NCI-H1048 (cell line): ENCODE measurements at places on chromosomes 16 and 17.

DNA sequence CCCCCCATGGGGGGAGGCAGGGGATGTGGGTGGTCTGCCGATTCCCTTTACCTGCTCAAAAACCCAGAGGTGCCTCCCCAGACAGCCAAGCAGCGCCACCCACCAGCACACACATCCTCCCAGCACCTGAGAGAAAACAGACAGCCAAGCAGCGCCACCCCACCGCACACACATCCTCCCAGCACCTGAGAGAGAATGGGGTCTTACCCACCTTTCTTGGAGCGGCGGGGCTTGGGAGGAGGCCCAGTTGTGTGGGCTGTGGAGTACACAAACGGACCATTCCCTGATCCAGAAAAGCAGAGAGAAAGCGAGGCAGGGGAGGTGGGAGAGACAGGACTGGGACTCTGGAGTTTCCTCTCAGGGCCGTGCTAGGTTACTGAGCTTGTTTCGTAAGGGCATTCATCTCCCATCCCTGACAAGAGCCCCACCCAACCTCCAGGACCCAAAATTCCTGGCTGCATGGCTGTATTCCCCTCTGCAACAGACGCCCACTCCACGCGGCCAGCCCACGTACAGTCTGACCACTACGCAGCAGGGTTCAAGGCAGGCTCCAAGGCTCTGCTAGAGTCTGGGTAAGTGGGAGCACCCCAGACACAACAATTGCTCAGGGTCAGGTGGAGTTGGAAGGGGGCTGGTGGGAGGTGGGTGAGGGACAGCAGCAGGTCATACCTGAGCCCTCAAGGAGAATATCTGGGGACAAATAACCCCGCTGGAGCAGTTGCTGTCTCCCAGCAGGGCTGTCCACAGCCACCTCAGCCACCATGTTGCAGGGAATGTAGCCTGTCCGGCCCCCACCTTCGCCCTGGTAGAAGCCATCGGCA, 22.3 kb downstream of the TSPOAP1 start:
- no peak for DNase-seq

DNA sequence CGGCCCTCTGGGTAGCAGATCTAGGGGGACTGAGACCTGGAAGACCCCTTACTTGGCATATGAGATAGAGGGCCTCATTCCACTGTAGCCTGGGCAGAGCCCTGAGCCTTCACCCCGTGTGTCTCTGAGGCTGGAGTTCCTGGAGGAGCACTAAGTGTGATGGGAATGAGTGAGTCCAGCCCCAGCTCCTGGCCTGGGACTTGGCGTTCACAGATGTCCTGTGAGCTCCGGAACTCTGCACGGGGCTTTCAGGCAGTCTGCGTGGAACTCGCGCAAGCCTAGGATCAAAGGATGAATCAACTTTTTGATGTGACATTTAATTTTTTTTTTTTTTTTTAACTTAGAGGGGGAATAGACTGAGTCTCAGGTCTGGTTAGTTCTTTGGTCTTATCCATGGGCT, 1.8 kb downstream of the NKD1 start:
- no peak for DNase-seq

- no peak for DNase-seq
Observed at GRCh38 chr17:48247038-48247437, 139.5 kb downstream of the SNX11 start.

GRCh38 chr17:80663781-80664206, 119.2 kb downstream of the RPTOR start:
- DNase-seq: no peak

GRCh38 chr16:24255456-24256371, at the start of gene CACNG3:
CACNG3 (plus strand) TSS chr16:24256335; CDS start chr16:24256755, 420 bp downstream.
- peak; percentile 48 for DNase-seq

DNA sequence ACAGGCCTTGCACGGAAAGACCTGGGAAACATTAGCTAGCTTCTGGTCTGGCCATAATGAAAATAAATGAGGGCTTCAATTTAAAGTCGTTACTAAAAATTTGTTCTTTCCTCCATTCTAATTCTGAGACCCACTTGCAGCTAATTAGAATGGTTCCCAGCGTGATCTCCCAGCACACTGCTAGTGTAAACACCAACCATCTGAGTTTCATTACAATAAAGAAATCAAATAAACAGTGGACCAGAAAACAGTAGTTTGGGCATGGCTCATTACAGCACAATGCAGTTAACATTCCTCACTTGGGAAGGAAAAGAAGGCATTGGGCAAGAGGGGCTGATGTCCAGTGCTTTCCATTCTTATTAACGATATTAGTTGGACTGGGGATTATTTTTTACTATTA, 410.9 kb upstream of the SOX9 start:
- no peak for DNase-seq

GRCh38 chr17:63082952-63083351, 116.9 kb downstream of the TANC2 start:
- DNase-seq: no peak

DNA sequence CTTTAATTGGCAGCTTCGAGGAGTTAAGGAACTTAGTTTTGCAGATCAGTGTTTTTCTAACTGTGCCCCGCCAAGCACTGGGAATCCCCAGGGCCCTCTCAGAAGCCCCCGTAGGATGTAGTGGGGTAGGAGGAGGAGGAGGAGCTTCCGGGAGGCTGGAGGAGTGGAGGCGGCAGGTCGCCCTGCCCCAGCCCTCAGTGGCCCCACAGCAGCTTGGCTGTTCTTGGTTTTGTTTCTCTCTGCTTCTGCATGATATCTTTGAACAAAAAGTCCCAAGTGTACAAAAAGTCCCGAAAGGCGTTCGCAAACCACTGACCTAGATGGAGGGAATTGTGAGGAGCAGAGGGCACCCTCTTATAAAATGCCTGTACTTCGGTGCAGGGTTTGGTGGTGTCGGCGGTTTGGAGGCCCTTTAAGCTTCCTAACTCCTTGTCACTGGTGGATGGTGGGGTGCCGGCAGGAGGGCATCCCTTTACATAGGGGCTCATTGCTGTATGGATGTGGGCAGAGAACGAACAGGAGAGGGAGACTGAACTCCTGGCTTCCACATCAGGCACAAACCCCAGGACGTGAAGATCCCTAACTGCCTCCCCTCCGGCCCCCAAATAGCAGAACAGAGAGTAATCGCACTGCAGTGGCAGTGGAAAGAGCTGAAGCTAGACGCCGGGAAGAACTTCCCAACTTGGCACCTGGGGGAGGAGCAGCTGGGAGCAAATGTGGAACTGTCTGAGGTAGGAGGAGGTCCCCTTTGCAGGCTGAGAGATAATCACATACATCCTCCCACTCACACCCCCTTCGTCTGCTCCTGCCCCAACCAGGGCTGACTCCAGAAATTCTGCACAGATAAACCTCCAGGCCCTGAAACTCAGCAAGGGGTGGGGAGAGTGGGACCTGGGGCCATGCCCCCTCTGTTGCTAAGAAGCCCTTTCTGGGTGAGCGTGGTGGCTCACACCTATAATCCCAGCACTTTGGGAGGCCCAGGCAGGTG, 20.1 kb downstream of the EPOP start:
- DNase-seq: no peak

DNA sequence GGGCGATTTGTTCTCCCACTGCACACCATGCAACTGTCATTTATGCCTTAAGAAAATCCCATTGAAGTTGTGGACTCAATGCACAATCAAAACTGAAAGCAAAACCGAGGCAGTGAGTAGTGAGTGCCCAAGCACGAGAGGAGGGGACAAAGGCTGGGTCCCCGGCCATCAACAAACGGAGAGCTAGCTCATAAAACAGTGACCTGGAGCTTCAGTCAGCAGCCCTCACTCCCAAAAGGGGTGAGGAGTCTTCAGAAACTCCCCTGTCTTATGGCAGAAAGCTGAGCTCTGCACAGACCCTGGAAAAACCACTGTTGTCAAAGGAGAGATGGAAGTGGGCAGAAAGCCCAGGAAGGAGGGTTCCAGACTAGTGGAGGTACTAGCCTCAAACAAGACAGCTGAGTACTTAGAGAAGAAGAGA, 96.9 kb downstream of the ADCY9 start:
- no peak for DNase-seq

GRCh38 chr17:8372422-8372821, 4.1 kb downstream of the KRABD2 start:
- DNase-seq: no peak

- DNase-seq: no peak
Observed at GRCh38 chr16:67077871-67078270, 31.9 kb upstream of the PHAF1 start.

GRCh38 chr16:57029161-57030160, 40.1 kb downstream of the NLRC5 start:
- no peak for DNase-seq

DNA sequence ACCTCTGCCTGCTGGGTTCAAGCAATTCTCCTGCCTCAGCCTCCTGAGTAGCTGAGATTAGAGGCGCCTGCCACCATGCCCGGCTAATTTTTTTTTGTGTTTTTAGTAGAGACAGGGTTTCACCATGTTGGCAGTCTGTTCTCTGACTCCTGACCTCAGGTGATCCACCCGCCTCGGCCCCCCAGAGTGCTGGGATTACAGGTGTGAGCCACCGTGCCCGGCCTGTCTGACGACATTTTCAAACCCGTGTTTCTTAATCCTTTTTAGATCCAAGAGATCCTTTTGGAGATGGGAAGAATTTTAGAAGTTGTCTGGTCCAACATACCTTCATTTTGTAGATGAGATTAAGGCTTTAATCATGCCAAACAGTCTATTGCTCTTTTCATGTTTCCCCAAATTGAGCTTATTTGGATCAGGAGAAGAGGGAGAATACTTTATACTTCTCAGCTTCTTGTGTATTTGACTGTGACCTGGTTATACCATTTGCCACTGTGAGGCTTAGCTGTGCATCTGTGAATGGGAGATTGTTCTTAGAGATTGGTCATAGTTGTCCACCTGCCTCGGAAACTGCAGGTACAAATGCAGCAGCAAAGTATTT, 25.8 kb downstream of the USP10 start:
- no peak for DNase-seq

- DNase-seq: no peak
Observed at GRCh38 chr16:7209598-7209997, 123.0 kb upstream of the RBFOX1 start.

GRCh38 chr16:10839279-10839666, 20.7 kb upstream of the TVP23A start:
- DNase-seq: no peak

GRCh38 chr16:57753448-57754353, 18.1 kb downstream of the KATNB1 start:
- DNase-seq: no peak

GRCh38 chr17:10384175-10384574, 11.4 kb upstream of the MYH13 start:
- DNase-seq: no peak

DNA sequence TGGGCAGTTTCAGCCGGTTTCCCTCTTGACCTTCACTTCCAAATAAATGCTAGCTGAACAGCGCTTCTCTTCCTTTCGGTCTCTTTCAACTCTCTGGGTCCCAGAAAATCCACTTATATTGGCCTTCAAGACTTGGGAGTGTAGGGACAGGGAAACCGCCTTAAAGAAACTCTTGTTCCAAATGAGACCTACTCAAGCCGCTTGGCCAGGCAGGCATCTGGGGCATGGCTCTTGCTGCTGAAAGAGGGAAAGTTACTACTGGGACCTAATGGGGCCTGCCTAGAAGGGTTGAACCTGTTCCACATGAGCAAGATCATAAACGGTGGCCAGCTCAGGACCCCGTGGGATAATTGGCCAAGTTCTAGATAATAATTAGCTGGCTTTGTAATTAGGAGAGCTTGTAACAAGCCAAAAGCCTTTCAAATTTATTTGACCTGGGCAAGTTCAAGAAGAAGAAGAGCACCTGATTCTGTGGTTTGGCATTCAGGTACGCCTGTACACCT, 13.2 kb downstream of the CDH1 start:
- no peak for DNase-seq

DNA sequence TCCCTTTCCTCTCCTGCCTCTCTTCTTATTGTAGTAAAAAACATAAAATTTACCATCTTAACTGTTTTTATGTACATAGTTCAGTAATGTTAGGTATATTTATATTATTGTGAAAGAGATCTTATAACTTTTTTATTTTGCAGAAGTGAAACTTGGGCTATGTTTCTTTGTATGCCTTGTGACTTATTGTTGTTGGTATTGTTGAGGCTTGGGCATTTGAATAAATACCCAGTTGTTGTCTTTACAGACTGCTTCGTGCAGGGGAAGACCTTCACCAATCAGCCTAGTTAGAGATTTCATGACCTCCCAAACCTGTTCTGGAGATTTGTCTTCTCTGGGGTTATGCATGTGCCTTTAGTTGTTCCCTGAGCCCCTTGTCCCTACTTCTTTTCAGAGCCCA, 31.9 kb downstream of the REXO5 start:
- DNase-seq: no peak

DNA sequence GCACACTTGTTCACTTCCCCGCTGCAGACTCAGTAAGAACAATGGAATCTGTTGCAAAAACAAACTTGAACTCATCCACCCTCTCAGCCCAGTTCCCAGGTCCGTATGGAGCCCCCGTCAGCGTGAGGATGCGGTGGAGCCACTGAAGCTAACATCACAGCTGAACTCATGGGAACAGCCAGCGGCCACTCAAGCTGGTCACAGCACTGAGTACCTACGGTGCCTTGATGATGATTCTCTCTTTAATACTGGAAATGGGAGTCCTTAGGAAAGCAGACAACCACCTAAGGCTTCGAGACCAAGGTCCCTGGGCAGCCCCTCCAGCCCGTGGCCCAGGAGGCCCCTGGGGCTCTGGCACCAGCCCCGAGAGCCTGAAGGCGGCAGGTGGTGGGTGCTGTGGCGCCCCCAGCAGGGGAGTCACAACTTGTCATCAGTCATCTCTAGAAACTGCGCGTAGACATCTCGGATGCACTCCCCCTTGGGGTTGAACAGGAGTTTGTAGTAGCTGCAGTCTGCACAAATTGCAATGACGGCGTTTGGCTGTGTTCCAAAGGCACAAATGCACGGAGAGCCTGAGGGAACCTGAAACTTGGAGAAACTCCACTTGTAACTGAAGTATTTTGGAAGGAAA, 31.0 kb upstream of the RHOT1 start:
- DNase-seq: no peak

GRCh38 chr16:83835586-83836566, 28.1 kb downstream of the HSBP1 start:
- no peak for DNase-seq

GRCh38 chr16:49524216-49524946, 150.8 kb downstream of the C16orf78 start:
- DNase-seq: no peak

- DNase-seq: no peak
Observed at GRCh38 chr16:30567991-30568638, 3.4 kb downstream of the ZNF688 start.
